ENCODE measurements at places on chromosomes 4 and X.
A peak's percentile ranks its signal among the peaks of the same experiment; 100 is the strongest.

DNA sequence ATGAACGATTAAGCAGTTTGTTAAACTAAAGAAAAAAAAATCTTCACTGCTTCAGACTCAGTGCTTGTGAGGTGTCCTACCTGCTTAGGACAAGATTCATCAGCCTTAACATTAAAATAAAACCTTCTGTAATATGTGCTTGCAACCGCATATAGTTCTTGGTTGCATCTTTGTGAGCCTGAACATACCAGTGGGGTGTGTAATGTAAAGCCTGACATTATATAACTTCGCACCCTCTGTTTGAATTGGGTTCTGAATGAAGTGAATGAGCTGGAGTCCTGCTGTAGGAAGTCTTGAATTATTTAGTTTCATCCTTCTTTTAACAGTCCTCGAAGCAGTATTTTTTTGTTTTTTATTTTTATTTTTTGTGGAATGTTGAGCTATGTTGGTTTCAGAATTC lies 3.1 kb downstream of the KDM6A start:
- DNase-seq: peak; percentile 47

GRCh38 chr4:85905761-85906160 lies 430.8 kb downstream of the ARHGAP24 start:
- no peak for DNase-seq

- DNase-seq: no peak
Observed at GRCh38 chrX:103413705-103414387, 37.5 kb downstream of the BEX3 start.

- DNase-seq: peak; percentile 12
Observed at GRCh38 chr4:100317032-100317864, 127.0 kb upstream of the DDIT4L start.

DNA sequence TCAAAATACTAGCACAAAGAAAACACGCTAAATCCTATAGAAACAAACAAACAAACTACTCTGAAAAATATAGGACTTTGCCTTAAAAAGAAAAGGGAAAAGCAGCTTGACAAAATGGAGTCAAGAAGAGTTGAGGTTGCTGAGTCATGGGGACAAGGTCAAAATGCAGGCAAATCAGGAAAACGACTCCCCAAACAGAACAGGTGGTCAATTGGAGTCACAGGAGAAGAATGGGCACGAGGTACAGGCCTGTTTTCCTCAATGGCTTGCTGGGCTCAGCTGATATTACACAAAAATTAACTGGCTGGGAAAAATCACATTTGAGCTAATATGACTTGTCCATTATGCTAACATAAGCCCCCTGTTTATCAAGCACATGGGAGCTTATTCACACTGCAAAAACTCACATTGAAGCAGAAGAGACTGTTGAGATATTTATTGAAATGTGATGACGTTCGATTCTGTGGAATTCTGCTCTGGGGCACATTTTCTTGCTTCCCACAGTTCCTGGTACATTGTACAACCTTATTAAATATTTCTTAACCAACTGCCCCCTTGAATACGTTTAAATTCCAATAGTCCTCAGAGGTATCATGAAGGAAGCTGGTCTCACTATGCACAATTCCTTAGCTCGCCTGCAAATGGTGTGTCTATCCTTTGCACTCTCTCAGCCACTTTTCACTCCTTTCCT lies 1622.1 kb downstream of the STIM2 start:
- DNase-seq: no peak

DNA sequence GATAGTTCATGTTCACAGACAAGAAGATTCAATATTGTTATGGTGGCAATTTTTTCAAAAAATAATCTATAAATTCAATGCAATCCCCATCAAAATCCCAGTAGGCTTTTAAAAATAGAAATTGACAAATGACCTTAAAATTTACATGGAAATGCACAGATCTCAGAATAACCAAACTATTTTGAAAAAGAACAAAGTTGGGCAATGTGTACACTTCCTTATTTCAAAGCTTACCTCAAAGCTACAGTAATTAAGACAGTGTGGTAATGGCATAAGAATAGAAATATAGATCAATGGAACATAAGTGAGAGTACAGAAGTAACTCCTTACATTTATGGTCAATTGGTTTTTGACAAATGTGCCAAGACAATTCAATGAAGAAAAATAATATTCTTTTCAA lies 39.0 kb downstream of the FRMD7 start:
- no peak for DNase-seq

- DNase-seq: no peak
Observed at GRCh38 chrX:72545990-72546389, 26.7 kb downstream of the HDAC8 start.

DNA sequence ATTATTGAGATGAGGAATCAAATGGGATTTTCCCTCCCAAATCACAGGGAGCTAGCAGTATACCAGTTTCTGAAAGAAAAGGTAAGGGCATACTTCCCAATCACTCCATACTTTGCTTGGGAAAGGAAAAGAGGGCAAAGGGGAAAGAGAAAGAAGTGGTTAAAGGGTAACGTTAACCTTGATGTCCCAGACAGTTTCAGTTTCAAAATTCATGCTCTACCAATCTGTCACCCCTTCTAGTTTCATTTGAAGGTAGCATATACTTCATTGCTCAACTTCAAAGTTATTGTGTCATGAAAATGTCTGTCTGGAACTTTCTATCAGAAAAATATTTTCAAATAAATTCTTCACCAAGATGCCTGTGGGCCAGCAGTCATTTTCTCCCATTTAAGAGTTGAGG lies 16.0 kb downstream of the TNMD start:
- DNase-seq: no peak

- no peak for DNase-seq
Observed at GRCh38 chr4:24978291-24979075, 52.3 kb downstream of the LGI2 start.

- DNase-seq: peak; percentile 31
Observed at GRCh38 chr4:26619784-26620183, 35.9 kb downstream of the TBC1D19 start.

DNA sequence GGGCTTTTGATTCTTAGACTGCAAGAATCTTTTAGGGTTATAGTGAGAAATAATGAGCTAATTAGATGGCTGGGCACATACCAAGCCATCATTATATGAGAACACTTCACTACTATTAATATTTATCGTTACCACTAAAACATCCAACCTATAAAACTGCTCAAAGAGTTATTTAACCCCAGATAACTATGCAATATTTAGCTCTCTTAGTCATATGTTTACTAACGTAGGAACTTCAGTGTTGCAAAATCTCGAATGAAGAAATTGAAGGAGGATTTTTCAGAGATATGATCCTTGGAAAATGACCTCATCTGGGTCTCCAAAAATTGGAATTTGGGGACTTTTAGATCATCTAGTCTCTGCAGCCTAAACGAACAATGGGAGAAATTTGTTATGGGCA lies 265.0 kb upstream of the RPS6KA3 start:
- DNase-seq: no peak

DNA sequence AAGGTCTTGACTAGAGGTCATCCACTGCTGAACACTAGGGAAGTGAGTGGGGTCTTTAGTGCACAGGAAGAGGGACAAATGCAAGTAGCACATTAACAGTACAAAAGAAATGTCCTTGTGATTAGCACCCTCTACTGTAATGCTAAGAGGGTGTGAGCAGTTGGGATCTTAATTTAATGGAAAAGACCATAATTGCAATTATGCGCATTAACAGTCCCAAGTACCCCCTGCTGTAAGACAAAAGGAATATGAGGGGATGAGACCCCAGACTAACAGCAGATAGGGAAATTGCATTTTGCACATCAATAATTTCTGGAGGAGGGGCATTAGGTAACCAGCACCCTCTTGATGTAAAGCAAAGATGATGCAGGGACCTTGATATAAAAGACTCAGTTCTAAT lies 285.0 kb downstream of the CHIC1 start:
- no peak for DNase-seq

DNA sequence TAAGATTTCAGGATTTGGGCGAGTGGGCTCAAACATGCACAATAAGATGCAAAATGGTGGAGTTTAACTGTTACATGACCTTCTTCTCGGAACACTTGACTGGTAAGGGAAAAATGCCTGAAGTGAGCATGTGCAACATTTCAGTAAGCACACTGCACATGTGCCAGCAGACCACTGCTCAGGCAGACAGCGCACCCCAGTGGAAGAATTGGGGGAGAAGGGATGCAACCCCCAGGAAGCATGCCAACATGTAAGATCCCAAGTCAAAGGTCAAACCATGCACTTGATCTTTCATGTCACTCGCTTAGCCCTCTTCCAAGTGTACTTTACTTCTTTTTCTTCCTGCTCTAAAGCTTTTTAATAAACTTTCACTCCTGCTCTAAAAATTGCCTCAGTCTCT lies 256.3 kb downstream of the CENPC start:
- no peak for DNase-seq

GRCh38 chrX:130097507-130098209 lies 12.6 kb downstream of the ELF4 start:
- no peak for DNase-seq

- peak; percentile 76 for DNase-seq
Observed at GRCh38 chr4:176191974-176192373, 3.4 kb downstream of the SPATA4 start.

DNA sequence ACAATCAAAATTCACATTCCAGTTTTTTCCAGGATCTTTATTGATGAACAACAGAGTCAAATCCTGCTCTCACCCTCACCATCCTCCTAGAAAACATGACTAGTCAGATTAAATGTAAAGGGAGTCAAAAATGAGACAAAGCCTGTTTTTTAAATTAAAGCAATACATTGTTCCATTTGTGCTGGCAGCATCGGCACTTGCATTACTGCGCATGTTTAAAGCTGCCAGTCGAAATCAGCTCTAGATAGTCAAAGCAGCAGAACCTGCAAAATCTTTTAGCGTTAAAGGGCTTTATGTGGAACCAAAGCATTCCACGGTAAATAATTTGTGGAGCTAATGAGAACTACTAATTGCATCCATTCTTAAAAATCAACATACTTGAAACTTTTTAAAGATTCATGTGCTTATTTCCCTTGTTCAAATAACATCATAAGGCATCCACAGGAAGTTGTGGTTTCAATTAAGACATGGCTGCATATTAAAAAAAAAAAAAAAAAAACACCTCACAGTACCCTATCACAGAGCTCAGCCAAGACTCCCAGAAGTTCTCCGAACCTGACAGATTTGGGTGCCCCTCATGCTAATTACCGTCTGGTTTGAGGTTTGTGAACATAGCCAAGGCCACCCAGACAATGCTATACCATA lies 82.2 kb downstream of the SH3KBP1 start:
- DNase-seq: no peak

DNA sequence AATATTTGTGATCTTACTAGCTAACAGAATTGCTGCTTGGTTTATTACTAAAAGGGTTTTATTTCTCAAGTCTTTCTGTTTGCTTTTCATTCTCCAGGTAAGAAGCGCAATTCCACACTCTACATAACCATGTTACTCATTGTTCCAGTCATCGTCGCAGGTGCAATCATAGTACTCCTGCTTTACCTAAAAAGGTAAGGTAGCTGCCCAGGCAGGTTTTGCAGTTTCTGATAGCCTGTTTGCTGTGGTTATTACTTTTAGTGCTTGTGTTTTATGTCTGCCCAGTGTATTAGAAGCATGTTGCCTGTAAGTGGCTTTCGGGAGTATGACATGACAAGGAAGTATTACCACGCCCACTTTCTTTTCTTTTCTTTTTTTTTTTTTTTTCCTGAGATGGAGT lies 46.4 kb downstream of the IL13RA1 start:
- DNase-seq: no peak

DNA sequence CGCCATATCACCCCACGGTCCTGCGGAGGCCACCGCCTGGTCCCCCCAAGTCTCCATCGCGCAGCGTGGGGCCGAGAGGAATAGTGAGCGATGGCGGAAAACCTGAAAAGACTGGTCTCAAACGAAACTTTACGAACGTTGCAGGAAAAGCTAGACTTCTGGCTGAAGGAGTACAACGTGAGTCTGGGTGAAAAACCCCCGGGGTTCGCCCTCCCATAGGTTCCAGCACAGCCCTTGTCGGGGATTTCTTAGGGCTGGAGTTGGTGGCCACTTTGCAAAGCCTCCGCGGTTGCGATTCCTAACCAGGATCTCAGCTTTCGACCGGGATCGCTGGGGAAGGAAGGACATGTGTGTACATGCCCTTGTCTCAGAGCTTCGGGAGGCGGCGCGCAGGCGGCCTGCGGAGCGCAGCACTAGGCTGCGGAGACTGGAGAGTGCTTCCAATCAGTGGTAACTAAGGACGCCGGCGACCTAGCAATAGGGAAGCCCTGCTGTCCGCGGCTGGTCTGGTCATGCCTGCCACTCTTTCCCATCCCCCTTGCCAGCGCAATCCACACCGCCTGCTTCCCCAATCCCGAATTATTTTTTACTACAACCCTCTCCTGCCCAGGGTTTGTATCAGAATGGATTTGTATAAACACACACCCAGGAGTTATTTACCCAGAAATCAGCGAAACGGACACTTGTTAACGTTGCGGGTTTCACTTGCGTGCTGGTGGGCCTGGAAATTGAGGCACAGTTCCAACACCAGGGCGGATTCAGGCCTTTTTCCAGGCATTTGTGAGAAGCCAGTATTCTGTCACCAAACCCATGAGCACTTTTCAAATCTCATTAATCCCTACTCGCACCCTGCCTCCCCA lies 741 bp downstream of the SPATA18 start:
- peak; percentile 80 for DNase-seq

GRCh38 chr4:29013341-29013740 lies 1706.8 kb upstream of the PCDH7 start:
- DNase-seq: no peak

DNA sequence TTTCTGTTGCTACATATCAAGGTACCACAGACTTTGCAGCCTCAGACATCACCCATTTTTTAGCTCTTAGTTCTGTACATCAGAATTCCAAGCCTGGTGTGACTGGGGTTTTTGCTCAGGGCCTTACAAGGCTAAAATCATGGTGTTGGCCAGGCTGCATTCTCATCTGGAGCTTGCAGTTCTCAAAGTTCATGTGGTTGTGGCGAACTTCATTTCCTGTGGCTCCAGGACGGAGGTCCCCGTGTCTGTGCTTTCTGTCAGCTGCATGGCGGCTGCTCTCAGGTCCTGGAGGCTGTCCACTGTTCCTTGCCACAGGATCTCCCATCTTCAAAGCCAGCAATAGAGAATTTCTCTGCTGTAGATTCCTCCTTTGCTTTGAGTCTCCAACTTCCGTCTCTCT lies 157.4 kb downstream of the STIM2 start:
- no peak for DNase-seq

- DNase-seq: no peak
Observed at GRCh38 chr4:140806163-140806562, 50.0 kb upstream of the TBC1D9 start.

GRCh38 chrX:7996414-7996813 lies 69.2 kb upstream of the PNPLA4 start:
- peak; percentile 12 for DNase-seq

- DNase-seq: no peak
Observed at GRCh38 chr4:17336524-17336961, 175.3 kb downstream of the QDPR start.

DNA sequence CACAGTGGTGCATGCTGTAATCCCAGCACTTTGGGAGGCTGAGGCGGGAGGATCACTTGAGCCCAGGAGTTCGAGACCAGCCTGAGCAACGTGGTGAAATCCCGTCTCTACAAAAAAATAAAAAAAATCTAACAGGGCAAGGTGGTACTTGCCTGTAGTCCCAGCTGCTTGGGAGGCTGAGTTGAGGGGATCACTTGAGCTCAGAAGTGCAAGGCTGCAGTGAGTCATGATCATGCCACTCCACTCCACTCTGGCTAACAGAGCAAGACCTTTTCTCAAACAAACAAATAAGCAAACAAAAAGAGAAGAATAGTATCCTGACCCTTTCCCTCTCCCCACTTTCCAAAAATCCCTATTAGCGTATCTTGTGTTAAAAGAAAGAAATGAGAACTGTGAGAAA lies 52.7 kb downstream of the NPY1R start:
- DNase-seq: no peak

Measured in fibroblast of skin of right biceps (primary cell).